Activated T-cell treated with anti-CD3 and anti-CD28 coated beads, Interleukin-2, amount 50 U/mL, for 72 hours (primary cell): ENCODE measurements at places on chromosomes 12 and 14. TPM values are rescaled to one million over a fixed set of nuclear protein-coding genes. Genes with fewer than 3 reads are reported as not detected.

DNA sequence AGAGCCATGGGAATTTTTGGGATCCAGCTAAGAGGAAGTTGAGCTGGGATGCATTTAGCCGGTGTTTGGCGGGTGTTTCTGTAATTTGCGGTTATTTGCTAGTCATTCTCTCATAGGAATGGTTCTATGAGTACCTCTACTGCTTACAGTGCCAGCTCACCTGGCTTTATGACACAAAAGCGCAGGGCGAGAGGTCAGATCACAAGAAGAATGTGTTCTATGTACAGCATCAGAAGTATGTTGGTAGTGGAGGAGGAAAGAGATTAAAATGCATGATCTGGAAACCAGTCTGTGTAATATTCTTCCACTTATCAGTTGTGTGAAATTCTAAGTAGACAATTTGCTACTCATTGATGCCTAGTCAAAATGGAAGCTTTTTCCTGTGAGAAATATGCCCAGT is 173.3 kb downstream of the ADCK1 start:
- no peak overlapping the region for H3K4me3 ChIP-seq
- DNase-seq, result no peak
- no peaks in the 10 kb centered on the region for H3K36me3 ChIP-seq
- no peaks in the 10 kb centered on the region for H3K4me1 ChIP-seq
- H3K27ac ChIP-seq, result no peak overlapping the region

DNA sequence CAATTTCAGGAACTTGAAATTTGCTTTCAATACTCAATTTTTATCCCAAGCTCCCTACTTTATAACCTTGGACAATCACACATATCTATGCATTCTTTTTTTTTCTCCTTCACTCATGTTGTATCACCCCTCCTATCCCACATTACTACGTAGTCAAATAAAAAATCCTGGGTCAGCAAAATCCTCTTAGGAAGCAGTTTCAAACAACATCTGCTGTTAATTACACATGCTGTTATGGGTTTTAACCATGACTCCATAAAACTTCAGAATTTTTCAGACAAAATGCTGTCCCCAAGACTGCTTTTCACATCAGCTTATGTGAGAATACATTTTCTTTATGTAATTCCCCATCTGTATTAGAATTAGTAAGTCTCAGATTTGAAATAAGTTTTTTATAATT is 61.7 kb downstream of the LRFN5 start:
- DNase-seq, result no peak
- no peaks in the 10 kb centered on the region for H3K27me3 ChIP-seq
- no peaks in the 10 kb centered on the region for H3K4me1 ChIP-seq
- H3K27ac ChIP-seq, result no peak overlapping the region
- H3K36me3 ChIP-seq, result no peaks in the 10 kb centered on the region

The TMEM106C gene
- total RNA-seq, result 124 TPM

DNA sequence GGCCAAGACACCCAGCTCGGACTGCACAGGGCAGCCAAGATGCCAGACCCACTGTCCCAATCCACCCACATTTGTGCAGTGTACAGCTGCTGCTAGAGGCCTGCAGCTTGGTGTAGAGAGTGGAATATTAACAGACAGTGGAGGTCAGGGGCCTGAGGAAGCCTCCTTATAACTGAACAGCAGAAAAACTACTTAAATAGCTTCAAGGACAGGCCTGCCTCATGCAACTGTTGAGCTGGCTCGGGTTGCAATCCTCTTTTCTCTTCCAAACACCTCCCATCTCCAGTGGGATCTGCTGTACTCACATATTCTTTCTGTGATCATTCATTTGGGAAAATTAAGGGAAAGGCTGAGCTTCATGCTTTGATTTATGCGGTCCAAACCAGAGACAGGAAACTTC is 1043.2 kb upstream of the TMEM132C start:
- no peak for DNase-seq
- H3K27ac ChIP-seq, result no peak overlapping the region
- no peaks in the 10 kb centered on the region for H3K36me3 ChIP-seq
- H3K4me1 ChIP-seq, result no peaks in the 10 kb centered on the region

GRCh38 chr12:95204141-95204866 is 13.0 kb downstream of the FGD6 start:
- no peak for DNase-seq
- no peaks in the 10 kb centered on the region for H3K27me3 ChIP-seq
- H3K4me3 ChIP-seq, result no peak overlapping the region
- peaks cover 26% of the 10 kb centered on the region for H3K4me1 ChIP-seq
- H3K27ac ChIP-seq, result no peak overlapping the region

The CCDC88C gene
- 111 TPM for total RNA-seq

- DNase-seq, result no peak
- no peak overlapping the region for H3K4me3 ChIP-seq
- H3K4me1 ChIP-seq, result no peaks in the 10 kb centered on the region
- no peaks in the 10 kb centered on the region for H3K27me3 ChIP-seq
These were observed 120.3 kb downstream of the GARIN6 start for GRCh38 chr12:99767809-99768208.

DNA sequence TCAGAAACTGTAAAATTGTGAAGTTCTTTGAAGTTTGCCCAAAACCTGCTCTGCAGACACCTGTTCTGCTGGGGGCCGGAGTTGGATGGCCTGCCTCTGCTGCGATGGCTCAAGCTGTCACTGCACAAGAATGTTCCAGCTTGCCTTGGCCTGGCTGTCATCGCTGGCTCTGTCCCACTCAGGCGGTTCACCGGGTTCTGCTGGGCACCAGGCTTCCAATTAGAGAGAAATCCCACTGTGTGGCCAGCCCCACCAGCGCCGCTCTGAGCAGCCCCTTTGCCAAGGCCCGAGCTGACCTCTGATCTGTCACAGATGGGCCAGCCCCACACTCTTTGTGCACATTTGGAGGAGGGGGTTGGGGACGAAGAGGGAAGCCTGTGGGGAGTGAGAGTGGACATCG is 71.7 kb upstream of the GPATCH2L start:
- no peaks in the 10 kb centered on the region for H3K4me1 ChIP-seq
- no peak overlapping the region for H3K27ac ChIP-seq
- DNase-seq, result no peak

The PSMC6 gene
- total RNA-seq, result 91.1 TPM

- no peaks in the 10 kb centered on the region for H3K4me1 ChIP-seq
- no peak overlapping the region for H3K27ac ChIP-seq
- no peak for DNase-seq
- H3K4me3 ChIP-seq, result no peak overlapping the region
- H3K36me3 ChIP-seq, result no peaks in the 10 kb centered on the region
- H3K27me3 ChIP-seq, result peaks cover 46% of the 10 kb centered on the region
These were observed 64.7 kb upstream of the CISTR start for GRCh38 chr12:53816360-53817020.

GRCh38 chr12:46942579-46942978 is 116.8 kb upstream of the SLC38A4 start:
- H3K36me3 ChIP-seq, result no peaks in the 10 kb centered on the region
- H3K27ac ChIP-seq, result no peak overlapping the region
- no peak for DNase-seq
- no peaks in the 10 kb centered on the region for H3K27me3 ChIP-seq
- no peaks in the 10 kb centered on the region for H3K4me1 ChIP-seq
- H3K4me3 ChIP-seq, result no peak overlapping the region
